ENCODE measurements at places on chromosomes 7 and 10. TPM values are rescaled to one million over a fixed set of nuclear protein-coding genes. Genes with fewer than 3 reads are reported as not detected.

The ACTR3C gene
- total RNA-seq, result 10.0 TPM

DNA sequence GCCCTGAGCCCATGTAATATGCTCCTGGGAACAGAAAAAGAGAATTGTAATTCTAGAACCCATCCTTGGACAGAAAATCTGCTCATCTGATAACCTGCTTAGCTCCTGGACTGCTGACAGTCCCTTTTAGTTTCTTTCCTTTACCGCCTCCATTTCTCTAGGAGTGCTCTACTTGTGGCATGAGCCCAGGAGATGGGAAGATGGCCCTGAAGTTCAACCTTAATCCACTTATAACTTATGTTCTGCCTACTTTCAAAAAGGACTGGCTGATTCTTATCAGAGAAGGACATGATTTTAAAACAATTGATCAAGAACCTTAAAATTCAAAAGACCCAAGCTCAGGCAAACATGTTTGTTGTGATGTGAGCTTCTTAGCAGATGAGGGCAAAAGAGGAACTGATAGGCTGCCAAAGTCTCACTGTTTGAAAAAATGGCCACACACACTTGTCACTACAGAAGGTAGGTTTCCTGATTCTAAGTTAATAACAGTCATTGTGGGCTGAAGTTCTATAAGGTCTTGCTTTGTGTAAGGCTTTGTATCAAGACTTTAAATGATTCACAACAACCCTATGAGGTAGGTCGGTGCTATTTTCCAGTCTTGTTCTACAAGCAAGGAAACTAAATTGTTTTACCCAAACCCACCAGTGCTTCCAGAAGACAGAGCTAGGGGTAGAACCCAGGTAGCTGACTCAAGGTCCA, 94.3 kb upstream of the AFAP1L2 start:
- DNase-seq, result no peak
- H3K27ac ChIP-seq, result no peak overlapping the region
- H3K4me3 ChIP-seq, result no peak overlapping the region
- H3K27me3 ChIP-seq, result no peaks in the 10 kb centered on the region
- no peaks in the 10 kb centered on the region for H3K36me3 ChIP-seq
- H3K4me1 ChIP-seq, result no peaks in the 10 kb centered on the region

GRCh38 chr7:147411096-147411495, 1179.5 kb upstream of the C7orf33 start:
- H3K4me3 ChIP-seq, result no peak overlapping the region
- no peaks in the 10 kb centered on the region for H3K36me3 ChIP-seq
- DNase-seq, result no peak
- no peak overlapping the region for H3K27ac ChIP-seq

GRCh38 chr7:41786404-41786803, 83.5 kb upstream of the INHBA start:
- H3K4me3 ChIP-seq, result no peak overlapping the region
- H3K27ac ChIP-seq, result no peak overlapping the region
- H3K27me3 ChIP-seq, result no peaks in the 10 kb centered on the region
- H3K4me1 ChIP-seq, result no peaks in the 10 kb centered on the region
- no peaks in the 10 kb centered on the region for H3K36me3 ChIP-seq
